ENCODE measurements at places on chromosomes 16 and 17.

DNA sequence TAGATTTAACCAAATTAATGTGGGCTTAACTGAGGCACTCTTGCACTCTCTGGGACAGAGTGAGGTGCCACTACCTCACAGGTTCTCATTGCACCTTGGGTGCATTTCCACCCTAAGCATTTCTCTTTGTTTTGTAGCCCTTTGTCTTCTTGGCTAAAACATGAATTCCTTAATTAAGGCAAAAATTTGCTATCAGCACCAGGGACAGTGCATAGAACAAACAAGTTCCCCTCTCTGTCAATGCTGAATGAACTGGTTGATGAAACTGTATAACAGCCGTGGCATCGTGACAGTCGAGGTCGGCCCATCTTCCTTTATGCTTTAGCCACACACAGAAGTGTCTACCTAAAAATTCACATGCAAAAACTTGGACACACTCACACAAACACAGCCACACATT, 74.8 kb downstream of the HS3ST2 start:
- DNase-seq, result no peak

DNA sequence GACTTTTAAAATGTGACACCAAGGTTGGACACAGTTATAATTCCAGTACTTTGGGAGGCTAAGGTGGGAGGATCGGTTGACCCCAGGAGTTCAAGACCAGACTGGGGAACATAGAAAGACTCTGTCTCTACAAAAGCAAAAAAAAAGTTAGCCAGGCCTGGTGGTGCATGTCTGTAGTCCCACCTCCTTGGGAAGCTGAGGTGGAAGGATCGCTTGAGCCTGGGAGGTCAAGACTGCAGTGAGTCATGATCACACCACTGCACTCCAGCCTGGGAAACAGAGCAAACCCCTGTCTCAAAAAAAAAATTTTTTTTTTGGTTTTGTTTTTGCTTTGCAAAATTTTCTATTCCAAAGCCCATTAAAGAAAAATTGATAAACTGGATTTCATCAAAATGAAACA, 281.4 kb downstream of the BCAS3 start:
- DNase-seq, result peak; percentile 36

GRCh38 chr17:78343187-78343542, 16.7 kb downstream of the SOCS3 start:
- DNase-seq, result peak; percentile 94

DNA sequence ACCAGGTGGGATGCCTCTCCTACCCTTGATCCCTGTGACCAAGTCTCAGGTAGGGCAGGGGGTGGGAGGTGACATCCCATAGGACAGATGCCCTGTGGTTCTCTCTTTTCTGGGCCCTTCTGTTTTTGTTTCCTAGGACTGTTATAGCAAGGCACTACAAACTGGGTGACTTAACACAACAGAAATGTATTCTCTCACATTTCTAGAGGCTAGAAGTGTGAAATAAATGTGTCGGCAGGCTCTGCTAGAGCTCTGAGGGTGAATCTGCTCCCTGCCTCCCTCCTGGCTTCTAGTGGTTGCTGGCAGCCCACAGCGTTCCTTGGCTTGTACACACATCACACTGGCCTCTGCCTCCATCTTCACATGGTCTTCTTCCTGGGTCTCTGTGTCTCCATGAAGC, 12.7 kb downstream of the CALB2 start:
- DNase-seq, result no peak

GRCh38 chr16:50879873-50880695, 138.2 kb downstream of the CYLD start:
- DNase-seq, result no peak

DNA sequence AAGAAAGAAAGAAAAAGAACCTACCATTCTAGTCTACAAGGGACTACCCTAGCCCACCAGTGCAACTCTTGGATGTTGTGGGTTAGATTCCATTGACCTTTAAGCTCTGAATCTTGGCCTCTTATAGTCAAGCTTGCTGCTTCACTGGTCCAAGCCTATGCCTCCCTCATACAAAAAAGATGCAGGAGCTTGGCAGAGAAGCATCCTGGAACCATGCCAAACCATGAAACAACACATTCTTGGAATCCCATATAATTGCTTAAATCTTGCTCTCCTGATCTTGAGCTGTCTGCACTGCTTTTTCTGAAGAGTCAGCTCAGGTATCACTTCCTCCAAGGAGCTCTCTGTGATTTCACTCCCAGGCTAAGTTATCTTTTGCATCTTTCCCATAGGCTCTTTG, 117.9 kb upstream of the GPR139 start:
- DNase-seq, result no peak

DNA sequence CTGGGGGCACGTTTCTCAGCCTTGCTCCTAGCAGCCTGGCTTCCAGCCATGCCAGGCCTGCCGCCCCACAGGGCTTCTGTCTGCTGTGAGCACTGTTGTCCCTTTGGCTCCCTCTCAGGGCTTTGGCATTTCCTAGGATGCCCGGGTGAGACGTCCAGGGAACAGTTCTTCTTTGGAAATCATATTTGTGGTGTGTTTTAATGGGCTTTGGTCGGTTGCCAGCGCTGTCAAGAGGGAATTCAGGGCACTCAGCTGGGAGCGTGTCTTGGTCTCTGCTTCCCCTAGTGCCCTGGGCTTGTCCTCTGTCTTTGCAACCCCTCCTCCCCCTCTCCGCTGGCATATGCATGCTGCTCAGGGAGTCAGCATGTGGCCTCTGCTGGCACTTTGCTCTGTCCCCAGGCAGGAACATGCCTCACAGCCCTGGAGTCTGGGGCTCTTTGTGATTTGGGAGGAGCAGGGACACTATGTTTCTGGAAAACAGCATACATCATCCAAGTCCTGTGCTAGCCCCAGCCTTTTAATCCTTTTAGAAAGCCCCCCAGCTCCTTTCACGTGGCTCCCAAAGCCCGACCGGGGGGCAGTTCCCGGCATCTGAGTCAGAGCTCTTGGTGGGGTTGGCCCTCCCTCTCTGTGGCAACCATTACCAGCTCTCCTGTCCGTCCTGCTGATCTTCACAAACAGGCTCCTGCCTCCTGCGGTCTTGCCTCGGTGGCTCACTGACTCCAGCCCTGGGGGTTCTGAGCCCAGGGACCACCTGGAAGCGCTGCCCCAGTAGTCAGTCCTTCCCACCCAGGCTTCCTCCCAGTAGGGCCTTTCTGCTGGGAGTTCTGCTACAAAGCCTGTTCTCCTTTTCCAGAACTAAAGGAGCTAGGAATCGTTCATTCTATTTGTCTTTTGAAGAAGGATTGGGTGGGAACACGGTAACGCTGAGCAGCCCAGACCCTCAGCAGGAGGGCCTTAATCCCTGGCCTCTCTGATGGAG, 26.7 kb downstream of the SAP30BP start:
- peak; percentile 94 for DNase-seq
